ENCODE measurements at places on chromosomes 3 and 15.

- peak; percentile 61 for DNase-seq
Observed at GRCh38 chr3:46406788-46407611, at the start of the genes CCR5AS and CCRL2. Gene CCR5AS, minus strand, starts transcription at chr3:46407066. Gene CCRL2, plus strand, starts transcription at chr3:46407259. Its CDS starts 821 bp downstream, at chr3:46408080.

DNA sequence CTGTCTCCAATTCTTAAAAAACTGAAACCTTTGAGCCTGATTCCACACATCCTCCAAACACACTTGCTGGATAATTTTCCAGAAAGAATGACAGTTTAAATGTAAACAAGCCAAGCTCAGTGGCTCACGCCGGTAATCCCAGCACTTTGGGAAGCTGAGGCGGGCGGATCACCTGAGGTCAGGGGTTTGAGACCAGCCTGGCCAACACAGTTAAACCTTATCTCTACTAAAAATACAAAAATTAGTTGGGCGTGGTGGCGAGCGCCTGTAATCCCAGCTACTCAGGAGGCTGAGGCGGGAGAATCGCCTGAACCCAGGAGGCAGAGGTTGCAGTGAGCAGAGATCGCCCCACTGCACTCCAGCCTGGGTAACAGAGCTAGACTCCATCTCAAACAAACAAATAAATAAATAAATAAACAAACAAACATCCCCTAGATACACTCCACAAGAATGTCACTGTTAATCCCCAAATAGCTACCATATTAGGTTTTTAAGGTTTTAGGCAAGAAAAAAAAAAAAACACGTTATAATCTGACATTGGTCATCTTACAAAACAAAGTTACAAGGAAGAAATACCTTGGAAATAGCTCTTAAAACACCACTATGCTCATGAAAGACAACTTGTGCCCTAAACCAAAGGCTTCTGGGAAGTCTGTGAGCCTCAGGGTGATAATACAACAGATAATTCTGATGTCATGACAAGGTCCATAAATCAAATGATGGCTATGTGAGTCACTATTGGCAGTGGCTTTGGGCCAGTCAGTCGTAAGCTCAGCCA lies 13.2 kb downstream of the TNIK start:
- no peak for DNase-seq

- DNase-seq, result no peak
Observed at GRCh38 chr3:113103588-113103987, 107.8 kb upstream of the BOC start.

DNA sequence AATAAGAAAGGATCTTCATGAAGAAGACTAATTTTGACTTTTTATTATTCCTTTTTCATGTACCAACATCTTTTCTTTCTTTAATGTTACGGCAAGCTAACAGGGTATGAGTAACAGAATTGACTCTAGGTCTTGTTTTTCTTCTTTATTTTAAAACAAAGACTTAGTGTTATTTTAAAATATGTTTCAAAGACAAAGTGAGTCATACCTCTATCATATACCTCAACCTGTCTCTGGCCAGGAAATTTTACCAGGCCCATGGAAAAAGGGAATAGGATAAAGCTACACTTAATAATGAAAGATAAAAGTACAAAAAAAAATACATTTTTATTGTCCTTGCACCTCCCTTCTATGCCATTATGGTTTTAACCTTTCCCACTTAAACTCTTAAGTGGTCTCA lies 57.4 kb downstream of the ZNF148 start:
- DNase-seq, result no peak

GRCh38 chr15:39313881-39314280 lies 267.0 kb upstream of the THBS1 start:
- no peak for DNase-seq

DNA sequence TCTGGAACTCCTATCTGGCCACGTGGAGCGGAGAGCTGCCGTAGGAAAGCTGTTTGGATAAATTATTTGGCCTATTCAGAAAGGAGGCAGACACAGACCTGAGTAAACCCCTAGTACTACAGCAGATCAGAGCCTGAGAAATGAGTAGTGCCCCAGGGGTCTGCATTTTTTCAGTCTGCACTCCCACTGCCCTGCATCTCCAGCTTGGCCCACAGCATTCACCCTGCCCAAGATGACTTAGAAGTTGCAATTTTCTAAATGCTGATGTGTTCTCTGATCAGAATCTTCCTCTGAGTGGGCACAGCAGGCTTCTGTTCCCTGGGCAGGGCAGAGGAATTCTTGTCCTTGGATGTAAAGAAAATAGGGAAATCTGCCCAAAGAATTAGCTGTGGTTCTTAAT lies 55.1 kb upstream of the PIK3CB start:
- no peak for DNase-seq

DNA sequence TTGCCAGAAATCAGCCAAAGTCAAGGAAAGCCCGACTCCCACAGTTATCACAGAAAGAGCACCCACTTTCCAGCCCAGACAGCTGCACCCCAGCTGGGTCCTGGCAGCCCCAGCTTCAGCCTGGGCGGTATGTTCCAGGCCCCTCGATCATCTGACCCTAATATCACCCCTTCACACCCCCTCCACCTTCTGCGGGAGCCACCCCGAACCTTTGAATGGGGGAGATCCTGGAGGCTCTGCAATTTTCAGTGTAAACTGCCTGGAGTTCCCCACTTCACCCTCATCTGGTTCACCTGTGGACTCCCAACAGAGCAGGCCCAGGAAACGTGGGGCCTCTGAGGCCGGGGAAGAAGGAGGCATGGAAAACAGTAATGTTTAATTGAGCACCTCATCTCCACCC lies 5.9 kb downstream of the PRSS50 start:
- no peak for DNase-seq

GRCh38 chr15:99550077-99550476 lies 15.7 kb upstream of the MEF2A start:
- DNase-seq, result no peak

- peak; percentile 22 for DNase-seq
Observed at GRCh38 chr3:38151667-38152265, 13.3 kb downstream of the MYD88 start.

- no peak for DNase-seq
Observed at GRCh38 chr3:195897081-195897852, 11.1 kb downstream of the TNK2 start.

DNA sequence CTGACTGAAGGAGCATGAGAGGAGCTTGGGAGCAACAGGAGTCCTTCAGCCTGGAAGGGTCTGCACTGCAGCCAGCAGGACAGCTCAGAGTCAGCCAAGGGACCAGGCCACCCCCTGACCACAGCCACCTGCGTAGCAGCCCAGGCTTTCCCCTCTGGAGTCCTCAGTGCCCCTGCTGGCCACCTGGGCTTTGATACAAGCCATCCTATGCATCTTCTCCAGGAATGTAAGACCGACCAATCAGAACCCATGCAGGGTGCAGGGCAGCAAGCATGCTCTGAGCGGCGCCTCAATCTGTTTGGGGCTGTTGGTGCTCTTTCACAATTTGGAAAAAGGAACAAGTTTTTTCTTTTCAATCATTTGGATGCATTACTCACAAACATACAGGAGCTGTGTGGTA lies 52.0 kb downstream of the DZIP1L start:
- DNase-seq, result no peak

- no peak for DNase-seq
Observed at GRCh38 chr3:162317046-162317445, 820.4 kb downstream of the OTOL1 start.

DNA sequence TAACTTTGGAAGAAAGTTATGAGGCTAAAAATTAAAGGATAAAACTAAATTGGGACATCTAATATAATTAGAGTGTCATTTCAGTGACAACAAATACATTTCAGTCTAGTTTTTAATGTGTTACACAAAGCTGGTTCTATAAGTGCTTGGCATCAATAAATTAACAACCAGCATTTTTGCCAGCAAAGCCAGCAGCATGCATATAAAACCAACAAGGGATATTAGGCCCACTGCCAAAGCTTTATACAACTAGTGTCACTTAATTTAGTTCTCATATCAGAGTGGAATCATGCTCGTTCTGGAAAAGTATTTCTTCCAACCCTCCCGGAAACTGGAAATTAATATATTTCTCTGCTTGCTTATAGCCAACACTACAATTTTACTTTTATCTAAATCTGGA lies 88.8 kb downstream of the THBS1 start:
- no peak for DNase-seq

DNA sequence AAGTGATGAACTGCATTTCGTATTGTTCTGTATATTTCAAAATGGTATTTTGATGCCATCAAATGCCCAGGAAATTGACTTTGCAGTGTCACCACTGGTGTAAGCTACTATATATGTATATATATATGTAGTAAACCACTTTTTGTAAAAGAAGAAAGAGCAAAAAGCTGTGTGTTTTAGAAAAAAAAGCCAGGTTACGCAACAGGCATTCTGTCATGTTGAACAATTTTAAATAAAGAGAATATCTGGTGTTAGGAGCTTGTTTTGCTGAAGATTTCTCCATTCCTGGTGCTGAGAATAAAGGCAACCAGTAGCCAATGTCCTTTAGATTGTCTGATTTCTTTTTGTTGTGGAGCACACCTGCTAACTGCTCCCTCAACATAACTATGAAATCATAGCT lies 3.7 kb upstream of the ABHD10 start:
- no peak for DNase-seq

DNA sequence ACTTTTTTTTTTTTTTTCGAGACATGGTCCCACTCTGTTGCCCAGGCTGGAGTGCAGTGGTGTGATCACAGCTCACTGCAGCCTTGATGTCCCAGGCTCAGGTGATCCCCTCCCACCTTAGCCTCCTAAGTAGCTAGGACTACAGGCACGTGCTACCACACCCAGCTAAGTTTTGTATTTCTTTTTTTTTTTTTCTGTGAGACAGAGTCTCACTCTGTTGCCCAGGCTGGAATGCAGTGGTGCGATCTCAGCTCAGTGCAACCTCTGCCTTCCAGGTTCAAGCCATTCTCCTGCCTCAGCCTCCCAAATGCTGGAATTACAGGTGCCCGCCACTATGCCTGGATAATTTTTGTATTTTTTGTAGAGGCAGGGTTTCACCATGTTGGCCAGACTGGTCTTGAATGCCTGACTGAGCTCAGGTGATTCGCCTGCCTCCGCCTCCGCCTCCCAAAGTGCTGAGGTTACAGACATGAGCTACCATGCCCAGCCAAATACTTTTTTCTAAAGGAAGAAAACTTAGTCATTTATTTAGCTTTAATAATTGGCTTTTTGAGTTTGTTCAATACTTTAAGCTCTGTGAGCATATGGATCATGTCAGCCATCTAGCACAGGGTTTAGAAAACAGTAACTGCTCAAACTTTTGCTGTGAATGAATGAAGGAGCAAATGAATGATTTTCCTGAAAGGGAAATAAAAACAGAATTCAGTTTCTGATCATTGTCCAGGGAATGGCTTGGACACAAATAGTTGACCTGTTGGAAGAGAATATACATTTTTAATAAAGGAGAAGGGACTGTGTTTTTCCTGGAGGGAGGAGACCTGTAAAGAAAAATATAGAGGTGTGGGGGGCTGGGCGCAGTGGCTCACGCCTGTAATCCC lies 26.0 kb downstream of the UBE2E1 start:
- DNase-seq, result no peak

DNA sequence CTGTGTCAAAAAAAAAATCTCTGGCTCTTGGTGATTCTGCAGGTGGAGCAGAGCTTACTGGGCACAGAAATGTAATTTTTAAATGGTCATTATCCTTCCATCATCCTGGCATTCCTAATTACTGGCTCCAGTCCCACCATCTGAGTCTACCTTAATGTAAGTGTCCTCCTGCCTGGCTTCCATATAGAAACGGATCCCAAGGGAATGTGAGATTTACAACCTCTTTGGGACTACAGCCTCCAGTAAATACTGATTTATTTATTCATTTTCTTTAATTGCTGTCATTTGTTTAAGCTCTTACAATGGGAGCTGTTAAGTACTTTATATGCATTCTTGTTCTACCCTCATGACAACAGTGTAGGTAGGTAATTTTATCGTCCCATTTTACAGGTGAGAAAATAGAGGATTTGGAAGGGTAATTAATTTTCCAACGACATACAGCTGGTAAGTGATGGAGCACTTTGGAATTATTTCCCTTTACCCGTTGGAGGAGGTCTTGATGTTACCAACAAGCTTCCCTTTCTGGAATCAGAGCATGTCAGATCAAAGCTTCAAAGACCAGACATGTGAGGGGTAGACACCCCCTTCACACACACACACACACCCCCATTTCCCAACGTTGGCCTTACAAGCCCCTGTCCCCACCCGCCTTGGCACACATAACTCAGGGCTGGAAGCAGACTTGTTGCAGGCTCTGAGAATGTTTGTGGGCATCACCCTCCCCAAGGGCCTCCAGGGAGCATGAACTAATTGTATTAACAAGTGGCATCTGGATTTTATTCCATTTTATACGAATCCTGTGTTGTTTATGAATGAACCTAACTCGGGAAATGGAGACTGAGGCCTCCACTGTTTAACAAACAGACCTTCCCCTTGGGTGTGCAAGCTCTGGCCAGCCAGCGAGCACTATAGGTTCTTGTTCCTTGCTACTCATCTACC lies 116.9 kb downstream of the ALDH1A2 start:
- no peak for DNase-seq

DNA sequence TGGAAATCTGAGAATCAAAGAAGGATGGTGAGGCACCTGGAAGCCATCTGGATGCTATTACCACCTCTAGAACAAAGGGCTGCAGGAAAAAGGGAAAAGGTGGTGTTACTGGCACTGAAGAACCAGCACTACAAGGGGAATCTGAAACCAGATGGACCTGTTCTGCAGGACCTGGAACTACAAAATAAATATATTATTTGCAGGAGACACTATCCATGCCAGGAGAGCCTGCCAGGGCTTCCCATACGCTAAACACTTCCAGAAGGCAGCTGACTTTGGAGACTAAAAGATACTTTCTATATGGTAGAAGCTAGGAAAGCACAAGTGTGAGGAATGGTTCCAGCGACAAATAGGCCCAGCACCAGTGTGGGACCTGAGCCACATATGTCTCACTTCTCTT lies 83.4 kb upstream of the POU1F1 start:
- DNase-seq, result no peak

- DNase-seq, result no peak
Observed at GRCh38 chr3:26719134-26719533, 96.6 kb downstream of the LRRC3B start.

- no peak for DNase-seq
Observed at GRCh38 chr3:98004721-98005120, 30.4 kb downstream of the GABRR3 start.

- DNase-seq, result no peak
Observed at GRCh38 chr3:136055491-136055890, 90.0 kb downstream of the PPP2R3A start.

GRCh38 chr3:17059989-17060550 lies 175.3 kb downstream of the PLCL2 start:
- no peak for DNase-seq

- DNase-seq, result no peak
Observed at GRCh38 chr15:67118808-67119207, 53.4 kb downstream of the SMAD3 start.

Measured in activated CD4-positive, alpha-beta T cell treated with anti-CD3 and anti-CD28 coated beads, Interleukin-2, amount 10 ng/mL, durations not matched to agents 7 days and 5 days (primary cell).